ENCODE measurements at places on chromosomes 12 and 14.

- DNase-seq: peak; percentile 18
Observed at GRCh38 chr14:92585981-92586937, 72.7 kb downstream of the RIN3 start.

- no peak for DNase-seq
Observed at GRCh38 chr12:85600841-85601240, 235.4 kb downstream of the RASSF9 start.

GRCh38 chr12:105600911-105601545, 270.5 kb downstream of the C12orf75 start:
- no peak for DNase-seq

- DNase-seq: no peak
Observed at GRCh38 chr12:74241341-74241740, 296.3 kb upstream of the ATXN7L3B start.

DNA sequence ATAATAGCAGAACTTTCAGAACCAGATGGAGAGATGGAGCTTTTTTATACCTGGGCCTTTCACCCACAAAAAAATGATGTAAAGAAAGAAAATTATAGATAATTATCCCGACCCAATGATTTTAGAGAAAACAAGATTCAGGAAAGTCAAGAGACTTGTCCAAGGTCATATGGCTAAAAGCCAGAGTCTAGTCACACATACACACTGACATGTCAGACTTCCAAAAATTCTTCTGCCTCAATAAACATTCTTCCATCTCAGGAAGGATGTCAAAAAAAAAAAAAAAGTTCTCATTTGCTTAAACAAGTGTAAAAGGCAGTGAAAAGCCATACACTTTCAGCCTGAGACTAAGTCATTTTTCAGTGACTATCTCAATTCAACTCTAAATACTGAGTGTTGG, 116.0 kb downstream of the PRICKLE1 start:
- no peak for DNase-seq

GRCh38 chr12:63206909-63207308, 55.9 kb upstream of the AVPR1A start:
- no peak for DNase-seq

- DNase-seq: no peak
Observed at GRCh38 chr12:10213168-10214135, 775 bp downstream of the GABARAPL1 start.

DNA sequence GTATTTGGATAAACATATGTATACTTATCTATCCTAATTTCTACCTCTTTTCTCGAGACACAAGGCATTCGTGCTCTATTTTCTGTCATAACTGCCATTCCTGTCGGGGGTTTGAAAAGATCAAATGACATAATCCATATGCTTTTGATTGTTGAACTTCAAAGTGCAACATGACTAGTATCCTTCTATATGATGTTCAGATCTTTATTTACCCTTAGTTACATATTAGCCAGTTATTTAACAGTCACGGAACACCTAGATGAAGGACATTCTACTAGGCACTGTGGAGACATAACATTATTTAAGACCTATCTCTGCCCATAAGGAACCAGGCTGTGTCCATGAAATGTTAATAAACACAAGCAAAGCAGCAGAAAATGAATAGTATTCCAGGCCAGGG, 11.2 kb upstream of the GRIN2B start:
- DNase-seq: no peak

GRCh38 chr12:22103418-22103817, 57.4 kb downstream of the CMAS start:
- DNase-seq: no peak

GRCh38 chr12:131280426-131280825, 326.7 kb downstream of the ADGRD1 start:
- DNase-seq: no peak

DNA sequence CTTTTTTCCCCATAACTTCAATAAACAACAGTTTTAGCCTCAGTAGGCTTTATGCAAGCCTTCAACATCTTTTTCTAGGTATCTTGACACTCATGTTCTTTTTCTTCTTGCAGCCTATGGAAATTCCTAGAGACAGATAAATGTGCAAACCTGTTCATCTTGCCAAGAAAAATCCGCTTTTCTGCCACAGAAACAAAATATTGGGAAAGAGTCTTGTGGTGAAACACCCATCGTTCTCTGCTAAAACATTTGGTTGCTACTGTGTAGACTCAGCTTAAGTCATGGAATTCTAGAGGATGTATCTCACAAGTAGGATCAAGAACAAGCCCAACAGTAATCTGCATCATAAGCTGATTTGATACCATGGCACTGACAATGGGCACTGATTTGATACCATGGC, 295.9 kb downstream of the ZFP36L1 start:
- no peak for DNase-seq

GRCh38 chr12:92899386-92900001, 29.6 kb downstream of the EEA1 start:
- DNase-seq: peak; percentile 20

GRCh38 chr14:66216763-66217162, 269.4 kb upstream of the CCDC196 start:
- DNase-seq: no peak

GRCh38 chr12:117803001-117803400, 165.8 kb downstream of the KSR2 start:
- no peak for DNase-seq

DNA sequence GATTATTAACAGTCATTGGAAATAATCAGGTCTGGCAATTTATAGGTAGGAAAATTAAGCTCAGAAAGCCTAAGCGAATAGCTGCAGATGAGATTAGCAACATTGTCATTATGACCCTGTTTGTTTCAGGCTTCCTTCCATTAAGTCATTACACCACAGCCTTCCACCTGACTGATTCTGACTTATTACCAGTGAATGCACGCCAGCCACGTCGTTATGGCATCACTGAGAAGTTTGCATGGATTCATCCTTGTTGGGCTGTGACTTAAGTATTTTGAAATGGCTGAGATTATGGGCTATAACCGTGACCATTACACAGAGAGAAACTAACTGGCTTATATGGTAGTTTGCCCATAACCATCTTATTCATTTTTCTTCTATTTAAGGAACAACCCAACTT, 18.6 kb downstream of the RASSF8 start:
- no peak for DNase-seq

DNA sequence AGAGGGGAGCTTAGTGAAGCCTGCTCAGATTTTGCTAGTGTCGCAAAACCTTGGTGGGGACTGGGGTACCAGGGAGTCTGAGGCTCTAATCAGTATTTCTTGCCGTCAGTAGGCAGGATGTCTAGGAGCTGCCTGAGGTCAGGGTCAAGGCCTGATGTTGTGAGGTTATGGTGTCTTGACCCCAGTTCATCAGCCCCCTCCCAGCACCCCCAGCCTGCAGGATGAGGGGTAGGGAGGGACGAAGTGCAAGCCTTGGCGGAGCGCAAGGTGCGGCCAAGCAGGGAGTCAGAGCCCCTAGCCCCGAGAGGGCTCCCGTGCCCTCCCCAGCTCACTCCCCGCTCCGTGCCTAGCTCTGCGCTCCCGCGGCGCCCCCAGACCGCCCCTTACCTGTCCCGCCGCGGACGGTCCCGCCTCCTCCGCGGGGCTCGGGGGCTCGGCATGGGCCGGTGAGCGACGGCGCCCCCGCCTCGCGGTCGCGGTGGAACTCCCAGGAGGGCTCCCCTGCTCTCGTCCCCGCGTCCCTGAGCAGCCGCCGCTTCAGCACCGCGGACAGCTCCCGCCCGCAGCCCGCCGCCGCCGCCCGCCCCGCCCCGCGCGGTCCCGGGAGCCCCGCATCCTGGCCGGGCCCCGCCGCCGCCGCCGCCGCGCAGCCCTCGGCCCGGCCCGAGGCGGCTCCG, 347 bp downstream of the SYNDIG1L start:
- no peak for DNase-seq

DNA sequence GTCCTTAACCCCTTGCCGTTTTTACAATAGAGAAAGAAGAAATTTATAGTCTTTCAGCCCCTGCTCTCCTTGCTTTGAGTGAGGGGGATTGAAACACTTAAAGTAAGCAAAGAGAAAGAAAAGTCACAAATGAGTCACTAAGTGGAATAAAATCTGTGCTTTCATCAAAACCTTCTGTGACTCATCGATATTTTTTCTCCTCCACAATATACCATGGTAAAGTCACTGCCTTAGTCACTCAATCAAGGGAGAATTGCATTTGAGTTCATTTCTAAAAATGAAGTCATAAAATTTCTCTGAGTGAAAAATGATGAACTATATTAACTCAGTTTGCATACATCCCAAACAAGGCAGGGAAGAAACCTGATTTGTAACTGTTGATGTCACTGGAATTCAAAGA, 470.3 kb downstream of the FOXG1 start:
- no peak for DNase-seq

DNA sequence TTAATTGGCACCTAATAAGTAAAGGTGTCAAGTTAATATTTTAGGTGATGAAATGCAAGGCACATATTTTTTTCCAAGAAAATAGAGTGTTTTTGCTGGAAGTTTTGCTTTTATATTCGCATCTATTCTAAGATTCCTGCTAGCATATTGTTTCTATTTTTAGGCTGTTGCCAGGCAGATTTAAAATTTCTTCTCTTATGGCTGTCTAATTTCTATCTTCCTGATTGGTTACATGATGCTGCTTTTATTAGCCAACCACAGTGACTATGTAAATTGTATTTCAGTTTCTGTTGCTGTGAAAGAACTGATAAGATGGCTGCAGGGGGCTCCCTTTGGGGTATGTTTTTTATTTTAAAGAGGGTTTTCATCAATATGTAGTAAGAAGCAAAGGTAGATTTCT, 42.7 kb downstream of the ATF7IP start:
- DNase-seq: no peak

DNA sequence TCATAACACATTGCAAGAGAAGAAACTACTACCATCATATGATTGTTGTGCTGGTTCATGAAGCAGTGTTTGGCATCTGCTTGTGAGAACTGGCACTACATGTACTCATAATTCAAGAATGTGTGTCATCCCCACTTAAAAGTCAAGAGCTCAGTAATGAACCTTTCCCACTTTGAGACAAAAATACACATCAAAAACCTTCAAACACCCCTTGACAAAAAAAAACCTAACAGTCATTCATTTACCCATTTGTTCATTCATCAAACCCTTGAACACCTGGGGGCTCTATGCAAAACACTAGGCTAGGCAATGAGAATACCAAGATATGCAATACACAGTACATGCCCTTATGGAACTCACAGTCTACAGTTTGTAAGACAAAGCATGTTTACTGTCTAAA, 40.0 kb downstream of the KIF21A start:
- DNase-seq: no peak

DNA sequence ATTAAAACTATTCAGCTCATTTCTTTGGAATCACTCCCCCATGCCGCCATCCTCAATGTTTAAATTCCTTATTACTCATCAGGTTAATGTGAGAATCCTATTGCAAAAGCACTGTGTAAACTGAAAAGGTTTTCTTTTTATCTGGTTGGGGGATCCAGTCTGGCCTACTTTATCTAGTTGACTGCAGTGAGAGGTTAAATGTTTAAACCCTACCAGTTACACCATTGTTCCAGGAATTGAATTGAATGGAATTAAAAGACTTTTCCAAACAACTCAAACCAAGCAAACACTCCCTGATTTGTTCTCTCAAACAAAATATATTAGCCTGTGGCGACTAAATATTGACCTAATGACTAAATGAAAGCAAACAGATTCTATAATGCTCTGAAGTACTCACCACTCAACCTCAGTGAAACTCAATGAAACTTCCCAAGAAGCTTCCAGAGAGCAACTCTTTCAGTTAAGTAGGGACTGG, 100.5 kb downstream of the VEZT start:
- DNase-seq: no peak

GRCh38 chr12:125006365-125006764, 12.9 kb downstream of the BRI3BP start:
- no peak for DNase-seq

DNA sequence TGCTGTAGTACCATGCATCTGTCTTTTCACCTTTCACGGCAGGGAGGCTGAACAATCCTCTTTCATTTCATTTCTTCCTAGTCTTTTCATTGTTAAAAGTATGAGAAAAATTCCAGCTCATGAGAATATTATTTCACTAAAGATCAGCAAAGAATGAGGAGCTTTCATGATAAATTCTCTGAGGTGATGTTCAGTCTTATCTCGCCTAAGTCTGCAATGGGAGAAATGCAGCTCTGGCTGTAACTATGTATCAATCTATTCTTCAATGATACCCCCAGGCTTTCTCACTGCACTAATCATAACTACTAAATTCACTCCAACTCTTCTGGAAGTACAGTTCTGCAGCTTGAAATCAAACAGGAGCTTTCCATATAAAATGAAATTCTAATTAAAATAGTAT, 15.7 kb downstream of the FOXG1 start:
- no peak for DNase-seq

DNA sequence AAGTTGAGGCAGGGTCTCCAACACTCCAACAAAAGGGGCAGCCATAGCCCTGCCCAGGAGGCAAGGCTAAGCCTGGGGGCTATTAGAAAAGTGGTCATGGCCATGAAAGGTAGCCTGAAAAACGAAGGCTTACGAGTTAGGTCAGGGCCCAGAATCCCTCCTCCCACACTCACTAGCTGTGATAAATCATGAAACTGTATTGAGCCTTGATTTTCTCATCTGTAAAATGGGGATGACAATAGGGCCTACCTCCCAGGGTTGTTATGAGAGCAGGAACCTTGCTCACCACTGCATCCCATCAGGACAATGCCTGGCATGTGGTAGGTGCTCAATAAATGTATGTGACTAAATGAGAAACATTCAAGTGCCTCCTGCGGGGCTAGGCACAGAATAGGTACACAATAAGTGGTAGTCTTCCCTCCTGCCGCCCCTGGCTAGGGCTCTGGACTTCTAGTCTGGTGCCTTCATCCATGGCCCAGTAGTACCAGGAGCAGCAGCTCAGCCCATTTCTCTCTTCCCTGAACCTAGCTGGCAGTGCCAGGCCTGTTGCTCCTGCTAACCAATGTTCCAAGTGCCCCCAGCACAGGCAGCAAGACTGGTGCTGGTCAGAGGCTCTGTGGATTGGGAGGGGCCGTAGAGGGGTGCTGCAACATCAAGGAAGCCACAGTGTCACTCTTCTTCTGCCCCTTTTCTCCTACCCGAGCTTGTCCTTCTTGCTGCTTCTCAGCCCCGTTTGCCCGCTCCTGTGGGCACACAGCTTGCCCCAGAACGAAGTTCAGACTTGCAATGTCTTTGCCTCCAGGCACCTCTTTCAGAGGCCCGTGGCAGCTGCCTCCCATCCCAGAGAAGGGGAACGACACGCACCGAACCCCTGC, 7.8 kb downstream of the PGF start:
- DNase-seq: no peak

GRCh38 chr14:24277606-24278321, 6.4 kb upstream of the RABGGTA start:
- no peak for DNase-seq

All from SK-N-MC (cell line).